ENCODE measurements at places on chromosomes 6 and 20.

DNA sequence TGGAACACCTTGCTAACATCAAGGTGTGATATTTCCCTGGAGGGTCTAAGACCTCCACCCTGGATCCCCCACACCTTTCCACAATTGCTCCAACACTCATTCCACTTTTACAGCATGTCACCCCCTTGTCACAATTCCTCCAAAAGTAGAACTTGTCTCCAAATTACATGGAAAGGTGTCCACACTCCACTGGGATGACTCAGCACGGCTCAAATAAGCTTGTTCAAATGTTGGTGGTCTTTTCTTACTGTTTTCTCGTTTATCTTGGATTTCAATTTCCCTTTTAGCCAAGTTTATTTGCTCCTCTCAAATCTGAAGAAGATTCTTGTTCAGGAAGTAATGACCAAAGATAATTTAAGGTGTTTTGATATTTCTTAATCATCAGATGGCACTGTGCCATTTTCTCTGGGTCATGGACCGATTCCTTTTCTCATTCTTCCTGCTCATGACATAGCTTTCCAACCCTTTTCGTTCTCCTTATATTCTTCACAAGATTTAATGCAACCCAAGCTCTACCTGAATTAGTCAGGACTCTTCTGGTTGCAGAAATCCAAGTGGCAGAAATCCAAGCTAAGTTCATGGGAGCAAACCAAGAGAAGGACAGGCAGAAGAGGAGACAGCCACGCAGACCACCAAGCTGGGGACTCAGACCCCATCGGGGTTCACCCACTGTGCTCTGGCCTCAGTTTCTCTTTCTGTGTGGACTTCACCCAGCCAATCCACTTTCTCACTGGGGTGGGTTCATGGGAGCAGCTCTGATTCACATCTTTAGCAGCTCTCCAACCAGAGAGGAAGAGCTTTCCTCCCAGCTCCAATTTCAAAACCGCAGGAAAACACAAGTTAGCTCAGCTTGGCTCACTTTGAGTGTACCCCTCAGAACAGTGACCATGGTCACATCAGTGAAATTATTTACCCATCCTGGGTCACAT, 110.5 kb upstream of the CDYL start:
- DNase-seq = no peak

DNA sequence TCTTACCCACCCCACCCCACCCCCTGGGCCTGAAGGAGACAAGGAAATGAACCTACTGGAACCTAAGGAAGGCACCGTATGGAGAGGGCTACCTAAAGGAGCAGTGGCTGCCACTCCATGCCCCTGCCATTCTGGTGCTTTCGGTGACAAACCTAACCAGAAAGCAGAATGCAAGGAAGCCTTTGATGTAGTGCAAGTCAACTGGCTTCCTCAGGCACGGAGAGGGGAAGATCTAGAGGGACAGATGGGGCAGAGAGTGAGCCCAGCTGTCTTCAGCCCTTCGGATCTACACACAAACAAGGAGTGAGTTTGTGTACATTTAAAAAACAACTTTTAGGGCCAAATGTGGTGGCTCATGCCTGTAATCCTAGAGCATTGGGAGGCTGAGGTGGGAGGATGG, 39.5 kb downstream of the PPP1R16B start:
- DNase-seq = no peak

- no peak for DNase-seq
Observed at GRCh38 chr6:140385679-140386078, 1011.2 kb upstream of the CITED2 start.

- no peak for DNase-seq
Observed at GRCh38 chr6:7684076-7684475, 41.8 kb upstream of the BMP6 start.

- DNase-seq = no peak
Observed at GRCh38 chr6:149419696-149420404, 19.8 kb downstream of the SUMO4 start.

- no peak for DNase-seq
Observed at GRCh38 chr20:42530855-42531448, 658.8 kb downstream of the PTPRT start.

GRCh38 chr20:49976542-49976941, 6.2 kb upstream of the SNAI1 start:
- no peak for DNase-seq

DNA sequence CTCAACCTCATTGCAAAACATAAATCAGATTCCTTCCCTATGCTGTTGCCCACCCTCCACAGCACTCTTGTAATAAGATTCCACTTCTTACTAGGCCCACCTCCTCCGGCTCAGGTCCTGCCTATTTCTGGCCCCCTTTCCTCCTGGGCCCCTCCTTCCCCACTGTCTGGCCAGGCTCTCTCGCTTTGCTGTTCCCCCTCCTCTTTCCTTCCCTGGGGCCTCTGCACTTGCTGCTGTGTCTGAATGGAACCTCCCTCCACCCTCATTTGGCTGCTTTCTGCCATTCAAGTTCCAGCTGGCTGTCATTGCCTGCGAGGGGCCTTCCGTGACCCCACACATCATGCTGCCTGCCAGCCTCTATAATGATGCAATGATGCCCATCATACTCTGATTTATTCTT, 38.9 kb downstream of the ARHGAP40 start:
- no peak for DNase-seq

DNA sequence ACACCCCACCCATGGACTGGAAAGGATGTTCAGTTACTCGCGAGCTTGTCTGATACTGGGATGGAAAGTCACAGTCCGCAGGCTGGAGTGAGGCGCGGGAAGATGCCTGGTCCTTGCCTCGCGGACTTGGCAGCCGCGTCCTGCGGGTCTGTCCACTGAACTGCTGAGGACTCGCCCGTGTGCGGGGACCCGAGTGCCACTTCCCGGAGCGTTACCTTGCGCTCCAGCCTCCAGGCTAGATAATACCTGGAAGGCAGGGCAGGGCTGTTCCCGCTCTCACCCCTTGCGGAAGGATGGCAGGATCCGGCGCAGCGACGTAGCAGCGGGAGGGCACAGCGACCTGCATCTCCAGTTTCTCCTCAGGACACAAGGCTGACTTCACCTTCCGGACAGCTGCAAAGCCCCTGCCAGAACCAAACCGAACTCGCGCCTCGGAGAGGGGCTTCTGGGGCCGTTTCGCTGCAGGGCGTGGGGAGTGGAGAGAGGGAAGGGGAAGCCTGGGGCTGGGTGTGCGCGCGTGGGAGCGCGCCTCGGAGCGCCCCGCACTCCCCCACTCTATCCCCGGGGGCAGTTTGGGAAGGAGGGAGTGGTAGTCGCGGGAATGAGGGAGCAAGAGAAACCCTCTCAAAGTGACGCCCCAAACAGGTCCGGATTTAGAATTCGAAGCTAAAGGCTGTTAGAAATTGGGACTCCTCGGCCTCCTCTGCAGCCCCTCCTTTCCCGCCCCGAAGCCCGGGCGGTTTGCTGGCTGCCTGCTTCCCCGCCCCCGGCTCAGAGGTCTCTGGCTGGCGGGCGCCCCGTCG, at the start of gene KCNQ5:
KCNQ5 (plus strand) TSS at position 774 of the 803 bp plus-strand sequence.
- no peak for DNase-seq

- DNase-seq = no peak
Observed at GRCh38 chr6:148973538-148974208, 226.8 kb downstream of the UST start.

- DNase-seq = no peak
Observed at GRCh38 chr6:19519941-19520340, 317.2 kb upstream of the ID4 start.

GRCh38 chr6:158661156-158661685, 11.4 kb downstream of the SYTL3 start:
- DNase-seq = no peak

DNA sequence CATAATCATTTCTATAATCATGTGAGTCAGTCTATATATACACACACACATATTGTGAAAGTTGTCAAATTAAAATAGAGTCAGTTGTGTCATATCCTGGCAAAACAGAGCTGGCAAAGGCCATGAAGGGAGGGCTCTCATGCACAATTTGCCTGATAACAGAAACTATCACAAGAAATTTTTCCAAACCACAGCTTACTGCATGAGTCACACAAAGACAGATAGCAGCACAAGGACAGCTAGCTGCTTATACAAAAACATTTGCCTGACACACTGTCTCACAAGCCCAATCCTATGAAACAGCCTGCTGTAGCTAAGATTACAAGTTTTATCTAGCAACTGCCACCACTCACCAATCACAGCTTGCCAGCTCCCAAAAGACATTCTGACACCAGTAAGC, 848.5 kb upstream of the MAN1A1 start:
- no peak for DNase-seq

DNA sequence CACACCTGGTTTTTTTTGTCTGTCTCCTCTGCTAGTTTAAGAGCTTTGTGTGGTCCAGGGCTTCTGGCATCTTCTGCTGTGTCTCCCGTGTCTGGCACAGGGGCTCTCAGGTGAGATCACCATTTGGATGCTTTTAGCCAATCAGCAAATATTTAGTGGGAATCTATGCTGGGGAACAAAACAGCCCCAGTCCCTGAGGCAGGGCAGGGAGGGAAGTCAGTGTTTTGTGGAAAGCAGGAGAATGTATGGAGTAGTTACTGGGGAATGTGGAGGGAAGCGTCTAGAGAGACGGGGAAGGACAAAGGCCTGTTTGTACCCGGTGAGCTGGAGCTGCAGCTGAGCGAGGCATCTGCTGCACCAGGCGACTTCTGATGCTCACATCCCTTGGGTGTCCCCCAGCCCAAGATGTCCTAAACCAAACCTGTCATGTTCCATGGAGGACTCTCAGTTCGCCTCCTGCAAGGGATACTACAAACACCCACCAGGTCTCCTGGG, 49.3 kb upstream of the NNAT start:
- DNase-seq = no peak

DNA sequence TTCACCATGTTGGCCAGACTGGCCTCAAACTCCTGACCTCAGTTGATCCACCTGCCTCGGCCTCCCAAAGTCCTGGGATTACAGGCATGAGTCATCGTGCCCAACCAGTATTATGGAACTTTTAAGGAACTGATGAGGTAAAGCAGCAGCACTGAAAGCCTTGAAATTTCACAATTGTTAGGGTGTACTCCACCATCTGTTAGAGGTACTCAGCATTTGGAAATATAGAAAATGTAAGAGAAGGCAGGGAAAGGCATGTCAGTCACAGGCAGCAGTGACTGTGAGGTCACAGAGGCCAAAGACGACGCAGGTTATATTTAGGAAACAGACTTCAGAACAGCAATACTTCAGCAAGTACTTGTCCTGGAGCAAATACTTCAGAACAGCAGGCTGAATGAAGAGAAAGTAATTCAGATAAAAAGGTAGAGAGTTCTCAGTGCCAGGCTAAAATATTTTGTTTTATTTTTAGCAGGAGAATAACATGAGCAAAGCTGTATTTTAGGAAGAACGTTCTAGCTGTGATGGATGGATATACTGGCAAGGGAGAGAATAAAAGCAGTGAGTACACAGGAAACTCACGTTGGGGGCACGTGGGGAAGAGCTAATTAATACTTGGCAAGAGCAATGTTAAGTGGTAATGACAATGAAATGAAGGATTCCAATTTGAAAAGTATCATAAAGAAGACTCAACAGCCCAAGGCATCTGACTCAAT, 67.2 kb downstream of the DTNBP1 start:
- no peak for DNase-seq

DNA sequence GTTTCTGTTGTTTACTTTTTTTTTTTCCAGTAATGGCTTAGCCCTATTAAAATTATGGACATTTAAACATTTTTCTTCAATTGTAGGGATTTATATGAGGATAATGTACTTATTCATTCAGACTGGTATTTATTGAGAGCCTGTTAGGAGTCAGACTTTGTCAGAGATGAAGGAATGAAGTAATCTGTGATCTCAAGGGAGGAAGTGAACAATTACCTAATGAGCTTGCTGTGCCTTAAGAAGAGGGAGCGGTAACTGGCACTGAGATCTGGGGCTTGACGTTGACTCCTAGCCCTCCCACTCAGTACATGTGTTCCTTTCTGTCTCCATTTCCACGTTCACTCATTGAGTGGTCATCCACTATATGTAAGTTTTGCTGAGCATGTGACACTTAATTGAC, 12.6 kb downstream of the AFDN start:
- DNase-seq = no peak

GRCh38 chr20:39095870-39096269, 133.7 kb downstream of the DHX35 start:
- DNase-seq = no peak

DNA sequence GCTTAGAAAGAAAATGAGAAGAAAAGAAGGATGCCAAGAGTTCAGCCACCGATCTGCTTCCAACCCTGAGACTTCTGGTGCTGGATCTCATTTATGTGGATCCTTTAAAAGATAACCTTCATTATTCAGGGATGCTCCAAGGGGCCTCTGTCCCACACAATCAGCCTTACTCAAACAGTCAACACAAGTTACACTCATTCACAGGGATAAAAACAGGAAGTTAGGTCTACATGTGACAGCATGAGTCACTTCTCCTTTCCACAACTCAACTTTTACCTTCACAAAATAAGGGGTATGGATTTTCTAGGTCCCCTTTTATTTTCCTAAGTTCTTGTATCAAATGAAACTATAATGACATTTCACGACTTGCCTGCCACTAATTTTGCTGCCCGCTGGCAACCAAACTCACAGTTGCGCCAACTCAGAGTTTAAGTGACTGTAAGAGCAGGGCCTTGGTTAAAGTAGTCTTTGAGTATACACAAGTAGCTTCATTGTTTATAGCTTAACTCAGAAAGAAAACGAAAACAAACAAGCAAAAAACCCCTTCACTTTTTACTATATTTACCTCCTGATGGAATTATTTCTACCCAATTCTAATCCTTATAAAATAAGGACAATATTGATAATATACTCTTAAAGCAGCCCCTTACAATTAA, 278.8 kb upstream of the RUNX2 start:
- DNase-seq = no peak

DNA sequence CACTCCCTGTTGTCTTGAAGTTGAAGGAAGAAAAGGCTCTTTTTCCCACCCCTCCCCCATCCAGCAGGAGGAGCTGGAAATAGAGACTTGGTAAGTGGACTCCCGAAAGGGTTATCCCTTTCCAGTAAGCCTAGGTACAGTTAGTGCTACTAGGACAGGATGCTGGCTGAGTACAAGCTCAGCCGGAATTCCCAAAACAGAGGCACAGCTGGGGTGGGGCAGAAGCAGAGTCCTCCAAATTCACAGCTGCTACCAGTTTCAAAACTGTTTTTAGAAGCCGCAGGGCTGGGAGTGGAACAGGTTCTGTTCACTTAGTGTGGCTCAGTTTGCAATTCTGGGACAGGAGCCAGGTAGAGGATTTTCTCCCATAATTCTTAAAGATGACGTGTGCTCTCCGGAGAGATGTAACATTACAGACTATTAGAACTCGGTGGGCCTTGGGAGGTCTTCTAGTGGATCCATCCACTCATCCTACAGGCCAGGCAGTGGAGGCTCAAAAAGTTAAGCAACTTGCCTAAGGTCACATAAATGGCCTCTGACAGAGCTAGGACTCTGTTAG, 19.0 kb upstream of the UTRN start:
- no peak for DNase-seq
